ENCODE measurements at places on chromosomes 12 and 14.
A peak's percentile ranks its signal among the peaks of the same experiment; 100 is the strongest.

- no peak overlapping the region for H3K27ac ChIP-seq
- H3K27me3 ChIP-seq: no peaks in the 10 kb centered on the region
- H3K4me3 ChIP-seq: no peak overlapping the region
- no peaks in the 10 kb centered on the region for H3K36me3 ChIP-seq
- peaks cover 4% of the 10 kb centered on the region for H3K4me1 ChIP-seq
- no peak for DNase-seq
Observed at GRCh38 chr12:41548926-41549325, 360.8 kb downstream of the PDZRN4 start.

DNA sequence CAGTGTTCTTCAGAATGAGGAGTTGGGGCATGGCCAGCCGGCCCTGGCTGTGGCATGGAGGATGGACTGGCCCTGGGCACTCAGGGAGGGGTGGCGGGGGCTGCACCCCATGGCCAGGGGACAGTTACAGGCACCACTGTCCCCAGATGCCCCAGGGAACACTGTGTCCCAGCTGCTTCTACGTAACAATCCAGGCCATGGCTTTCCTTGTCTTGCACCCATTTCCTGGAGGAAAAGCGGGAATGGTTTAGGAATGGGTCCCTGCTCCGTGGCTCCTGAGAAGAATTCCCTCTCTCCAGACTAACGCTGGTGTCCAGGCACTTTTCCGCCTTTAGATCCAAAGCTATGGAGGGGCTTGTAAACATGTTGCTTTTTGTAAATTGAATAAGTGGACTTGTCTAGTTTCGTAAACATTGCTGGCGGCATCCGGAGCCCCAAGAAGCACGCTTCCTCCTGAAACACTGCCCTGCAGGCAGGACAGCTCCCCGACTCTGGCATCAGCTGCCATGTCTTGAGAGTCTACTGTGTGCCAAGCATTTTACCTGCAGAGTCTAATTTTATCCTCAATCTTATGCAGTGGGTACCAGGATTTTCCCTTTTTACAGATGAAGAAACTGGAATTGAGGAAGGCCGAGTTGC, 238.3 kb downstream of the SLC41A2 start:
- no peak for DNase-seq
- H3K36me3 ChIP-seq: no peaks in the 10 kb centered on the region
- H3K27me3 ChIP-seq: no peaks in the 10 kb centered on the region
- H3K27ac ChIP-seq: no peak overlapping the region
- H3K4me3 ChIP-seq: no peak overlapping the region

DNA sequence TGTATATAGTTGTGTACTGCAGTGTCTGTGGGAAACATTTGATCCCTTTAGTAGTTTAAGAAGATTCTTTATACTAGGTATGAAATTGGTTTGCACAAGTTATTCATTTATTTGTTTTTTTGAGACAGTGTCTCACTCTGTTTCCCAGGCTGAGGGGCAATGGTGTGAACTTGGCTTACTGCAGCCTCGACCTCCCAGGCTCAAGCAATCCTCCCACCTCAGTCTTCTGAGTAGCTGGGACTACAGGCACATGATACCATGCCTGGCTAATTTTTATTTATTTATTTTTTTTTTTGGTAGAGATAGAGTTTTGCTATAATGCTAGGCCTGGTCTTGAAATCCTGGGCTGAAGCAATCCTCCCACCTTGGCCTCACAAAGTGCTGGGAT, 209.4 kb downstream of the RASSF9 start:
- no peak overlapping the region for H3K27ac ChIP-seq
- no peaks in the 10 kb centered on the region for H3K36me3 ChIP-seq
- no peaks in the 10 kb centered on the region for H3K27me3 ChIP-seq
- H3K4me1 ChIP-seq: no peaks in the 10 kb centered on the region
- DNase-seq: no peak

- H3K36me3 ChIP-seq: no peaks in the 10 kb centered on the region
- no peak for DNase-seq
- peak overlapping the region; percentile 62 for H3K27ac ChIP-seq
- peak overlapping the region; percentile 74 for H3K4me3 ChIP-seq
- H3K27me3 ChIP-seq: peaks cover 8% of the 10 kb centered on the region
- H3K4me1 ChIP-seq: peaks cover 14% of the 10 kb centered on the region
Observed at GRCh38 chr12:63843254-63843720, 1.2 kb upstream of the SRGAP1 start.

DNA sequence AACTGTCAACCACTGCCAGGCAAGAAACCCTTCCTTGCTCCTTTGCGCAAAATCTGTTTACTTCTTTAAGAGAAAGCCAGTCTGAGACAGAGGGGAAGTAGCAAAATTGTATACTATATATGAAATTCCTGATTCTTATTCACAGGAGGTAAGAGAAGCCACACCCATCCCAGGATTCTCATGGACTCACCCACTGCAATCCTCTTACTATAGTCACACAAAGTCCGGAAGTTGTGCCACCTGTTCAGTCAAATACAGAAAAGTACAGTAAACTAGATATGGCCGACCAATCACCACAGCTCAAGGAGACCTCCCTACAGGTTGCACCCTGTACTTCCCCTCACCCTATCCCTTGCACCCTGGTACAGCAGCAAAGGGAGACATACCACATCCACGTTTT, 2.9 kb downstream of the PRMT5 start:
- DNase-seq: no peak
- no peaks in the 10 kb centered on the region for H3K27me3 ChIP-seq
- no peak overlapping the region for H3K27ac ChIP-seq
- H3K4me1 ChIP-seq: peaks cover 7% of the 10 kb centered on the region

DNA sequence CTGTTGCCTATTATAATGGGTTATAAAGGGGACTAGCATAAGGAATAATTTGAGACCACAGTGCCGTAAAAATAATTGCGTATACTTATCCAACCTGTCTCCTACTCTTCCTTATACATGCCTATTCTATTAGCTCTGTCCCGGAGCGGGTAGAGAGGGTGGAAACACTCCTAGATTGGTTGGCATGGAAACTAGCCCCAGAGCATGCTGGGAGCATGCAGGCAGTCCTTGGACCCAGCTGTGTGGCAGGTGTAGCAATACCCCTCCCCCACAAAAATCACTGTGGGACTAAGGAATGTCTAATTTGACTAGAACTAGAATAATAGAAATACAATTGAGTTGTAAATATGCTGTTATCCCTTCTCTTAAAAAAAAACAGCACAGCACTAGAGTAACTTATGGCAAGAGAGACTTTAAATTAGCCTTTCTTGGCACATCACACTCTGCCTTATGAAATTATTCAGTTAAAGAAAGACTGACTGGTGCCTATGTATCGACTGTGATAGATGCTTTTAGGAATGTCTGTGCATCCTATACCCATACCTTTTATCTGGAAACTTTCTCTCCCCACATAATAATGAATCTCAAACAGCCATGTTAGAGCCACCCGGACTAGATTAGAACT, 244.0 kb upstream of the DAAM1 start:
- no peak overlapping the region for H3K4me3 ChIP-seq
- peaks cover 24% of the 10 kb centered on the region for H3K4me1 ChIP-seq
- no peaks in the 10 kb centered on the region for H3K36me3 ChIP-seq
- peak; percentile 23 for DNase-seq
- no peaks in the 10 kb centered on the region for H3K27me3 ChIP-seq

- no peak for DNase-seq
- H3K27ac ChIP-seq: no peak overlapping the region
- no peak overlapping the region for H3K4me3 ChIP-seq
Observed at GRCh38 chr14:51308866-51309265, 68.8 kb downstream of the TMX1 start.

DNA sequence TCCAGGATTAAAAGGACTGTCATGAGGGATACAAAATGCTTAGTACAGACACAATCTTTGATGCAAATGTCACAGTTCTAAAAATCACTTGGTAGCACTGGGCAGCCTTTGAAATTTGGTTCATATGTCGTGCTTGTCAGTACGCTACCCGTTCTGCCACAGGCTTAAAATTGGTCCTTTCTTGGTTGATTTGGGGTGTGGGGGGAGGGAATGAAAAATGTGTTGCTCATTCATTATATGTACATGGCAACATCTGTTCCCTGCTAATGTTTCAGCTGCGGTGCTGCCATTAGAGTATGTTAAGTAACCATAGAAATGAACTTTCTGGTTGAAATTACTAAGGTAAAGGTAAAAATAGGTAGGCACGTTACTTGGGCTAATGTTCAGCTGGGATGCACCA, 155.4 kb upstream of the ARHGAP5 start:
- DNase-seq: no peak
- H3K27ac ChIP-seq: no peak overlapping the region
- no peaks in the 10 kb centered on the region for H3K36me3 ChIP-seq
- no peak overlapping the region for H3K4me3 ChIP-seq
- no peaks in the 10 kb centered on the region for H3K27me3 ChIP-seq
